Brain (organoid and tissue), 16 donors: ENCODE measurements at places on chromosomes 7 and 10.

DNA sequence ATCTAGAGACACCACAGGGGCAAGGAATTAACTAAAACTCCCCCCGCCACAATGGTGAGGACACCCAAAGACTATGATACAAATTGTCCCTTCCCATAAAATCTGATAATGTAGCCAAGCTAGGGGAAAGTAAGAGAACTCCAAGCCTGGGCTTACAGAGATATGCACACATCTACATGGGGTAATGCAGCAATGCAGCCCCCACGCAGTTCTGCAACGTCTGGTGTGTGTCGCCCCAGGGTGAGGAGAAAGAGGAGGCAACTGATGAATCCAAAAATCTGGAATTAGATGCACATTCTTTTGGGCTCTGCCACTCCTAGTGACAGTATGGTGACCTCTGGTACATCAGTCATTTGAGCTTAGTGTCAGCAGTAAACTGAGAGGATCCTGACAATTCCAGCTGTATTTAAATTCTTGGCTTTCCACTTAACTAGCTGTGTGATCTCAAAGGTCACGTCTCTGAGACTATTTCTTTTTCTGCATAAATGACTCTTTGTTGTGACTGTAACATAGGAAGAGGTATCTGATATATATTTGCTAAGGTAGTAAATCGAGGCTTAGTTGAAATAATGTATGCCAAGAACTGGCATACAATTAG lies 51.5 kb downstream of the PIP4K2A start:
- no peak for DNase-seq

DNA sequence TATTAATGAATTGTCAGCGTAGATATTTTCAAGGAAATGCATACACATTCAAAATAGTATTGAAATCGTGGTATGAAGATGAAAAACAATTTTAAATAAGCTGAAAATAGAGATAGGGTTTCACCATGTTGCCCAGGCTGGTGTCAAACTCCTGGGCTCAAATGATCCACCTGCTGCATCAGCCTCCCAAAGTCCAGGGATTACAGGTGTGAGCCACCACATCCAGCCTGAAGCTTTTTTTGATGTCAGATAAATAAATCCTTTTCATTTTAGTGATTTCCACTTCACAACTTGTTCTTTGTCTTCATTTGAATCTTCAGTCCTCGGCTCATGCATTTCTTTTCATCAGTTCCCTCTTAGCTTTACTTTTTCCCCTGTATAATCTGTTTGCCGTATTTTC lies 4.6 kb downstream of the CDK13 start:
- no peak for DNase-seq

DNA sequence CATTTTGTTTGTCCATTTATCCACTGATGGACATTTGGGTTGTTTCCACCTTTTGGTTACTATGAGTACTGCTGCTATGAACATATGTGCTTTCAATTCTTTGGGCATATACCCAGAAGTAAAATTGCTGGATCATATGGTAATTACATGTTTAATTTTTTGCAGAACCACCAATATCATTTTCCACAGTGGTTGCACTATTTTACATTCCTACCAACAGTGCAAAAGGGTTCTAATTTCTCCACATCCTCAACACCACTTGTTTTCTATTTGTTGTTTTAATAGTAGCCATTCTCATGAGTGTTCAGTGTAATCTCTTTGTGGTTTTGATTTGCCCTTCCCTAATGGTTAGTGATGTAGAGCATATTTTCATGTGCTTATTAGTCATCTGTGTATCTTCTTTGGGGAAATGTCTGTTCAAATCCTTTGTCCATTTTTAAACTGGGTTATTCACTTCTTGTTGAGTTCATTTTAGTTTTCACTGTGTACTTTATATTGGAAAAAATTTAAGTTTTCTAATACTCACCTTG lies 101.9 kb downstream of the HIBADH start:
- DNase-seq: no peak

DNA sequence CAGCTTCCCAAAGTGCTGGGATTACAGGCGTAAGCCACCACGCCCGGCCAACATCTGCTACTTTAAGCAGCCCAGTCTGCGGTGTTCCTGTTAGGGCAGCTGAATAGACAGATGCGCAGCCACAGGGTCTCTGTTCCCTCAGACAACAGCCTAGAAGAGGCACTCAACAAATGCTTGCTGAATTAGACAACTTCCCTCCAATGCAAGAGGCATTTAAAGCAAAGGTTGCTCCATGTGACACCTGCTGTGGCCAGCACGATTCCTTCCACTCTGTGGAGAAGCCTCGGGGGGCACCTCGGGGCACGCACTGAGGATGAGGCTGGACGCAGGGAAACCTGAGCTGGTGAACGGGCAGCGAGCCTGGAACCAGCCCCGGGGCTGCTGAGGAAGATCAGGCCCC lies 237.8 kb downstream of the MAD1L1 start:
- DNase-seq: no peak

DNA sequence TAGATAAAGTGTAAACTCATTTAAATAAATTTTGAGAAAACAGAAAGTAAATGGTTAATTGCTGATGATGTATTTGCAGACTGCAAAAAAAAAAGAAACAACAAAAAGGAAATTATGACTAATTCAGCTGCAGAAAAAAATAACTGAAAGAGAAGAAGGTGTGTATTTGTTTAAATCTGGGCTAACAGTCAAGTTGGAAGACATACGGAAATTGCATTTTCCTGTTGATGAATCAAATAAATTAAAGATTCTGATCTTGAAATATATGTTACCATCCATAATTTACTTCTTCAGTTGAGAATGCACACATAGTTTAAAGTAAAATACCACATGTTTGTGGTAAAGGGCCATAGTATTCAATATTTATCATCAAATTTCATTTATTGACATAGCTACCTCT lies 19.3 kb upstream of the ING3 start:
- no peak for DNase-seq

GRCh38 chr10:86301971-86302370 lies 64.6 kb downstream of the GRID1 start:
- DNase-seq: no peak

GRCh38 chr10:132807621-132808049 lies 21.7 kb upstream of the NKX6-2 start:
- no peak for DNase-seq

DNA sequence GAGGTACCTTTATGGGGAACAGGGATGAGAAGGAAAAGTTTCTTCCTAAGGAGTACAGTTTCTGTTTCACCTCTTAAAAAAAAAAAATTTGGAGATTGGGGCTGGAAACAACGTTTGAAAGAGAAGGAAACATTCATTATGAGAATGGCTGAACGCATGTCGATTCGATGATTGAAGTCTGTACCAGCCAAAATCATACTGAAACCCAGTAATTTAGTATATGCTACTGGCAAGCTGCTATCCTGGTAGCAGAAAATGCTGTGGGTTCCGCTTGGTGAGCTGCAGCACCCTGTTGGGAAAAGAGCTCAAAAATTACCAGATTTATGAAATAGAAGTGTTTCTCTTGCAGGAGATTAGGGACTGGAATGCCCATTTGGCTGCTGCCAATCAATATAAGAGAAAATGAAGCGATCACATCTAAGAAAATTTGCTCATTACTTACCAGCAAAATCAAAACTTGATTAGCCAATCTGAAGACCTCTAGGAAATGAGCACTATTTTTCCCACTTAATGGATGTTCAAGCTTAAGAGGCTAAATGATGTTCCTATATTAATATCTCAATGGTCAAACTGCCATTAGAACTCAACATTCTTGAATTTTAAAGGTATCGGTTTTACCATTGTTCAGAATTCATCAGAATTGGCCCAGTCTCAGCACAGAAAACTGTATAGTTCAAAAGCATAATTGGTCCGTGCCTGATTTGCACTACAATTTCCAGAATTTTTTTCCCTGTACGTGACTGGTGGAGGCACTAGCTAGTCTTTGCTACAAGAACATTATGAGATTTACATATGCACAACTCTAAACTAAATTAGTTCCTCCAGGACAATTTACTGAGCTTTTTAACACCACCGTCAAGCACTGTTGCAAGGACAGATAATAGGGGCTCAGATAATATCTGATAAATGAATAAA lies 1.2 kb upstream of the ITGB1 start:
- peak; percentile 24 for DNase-seq

DNA sequence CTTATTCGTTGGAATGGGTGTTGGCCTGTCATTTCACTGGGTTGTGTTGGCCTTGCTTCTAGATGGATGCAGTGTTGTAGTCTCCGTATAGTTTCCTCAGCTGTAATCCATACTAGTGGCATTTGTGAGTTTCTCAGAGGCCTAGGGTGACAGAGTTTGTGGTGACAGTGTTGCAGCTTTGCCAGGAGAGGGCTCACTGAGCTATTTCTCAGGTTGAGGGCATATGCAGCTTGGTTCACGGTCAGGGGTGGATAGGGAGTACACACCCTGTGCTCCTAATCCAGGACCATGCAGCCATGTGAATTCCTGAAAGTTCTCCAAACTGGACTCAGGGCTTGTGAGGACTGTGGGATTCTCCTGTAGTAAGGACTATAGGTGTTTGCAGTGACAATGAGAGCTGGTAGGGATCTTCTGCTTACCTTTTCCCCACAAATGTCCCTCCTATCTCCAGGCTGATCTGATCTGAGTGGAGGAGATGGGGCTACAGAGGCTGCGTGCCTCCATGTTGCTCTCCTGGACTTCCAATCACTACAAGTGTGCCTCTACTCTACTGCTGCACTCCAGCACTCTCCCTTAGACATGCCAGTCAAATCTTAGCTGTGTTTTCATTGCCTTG lies 229.0 kb downstream of the STK31 start:
- DNase-seq: peak; percentile 31

DNA sequence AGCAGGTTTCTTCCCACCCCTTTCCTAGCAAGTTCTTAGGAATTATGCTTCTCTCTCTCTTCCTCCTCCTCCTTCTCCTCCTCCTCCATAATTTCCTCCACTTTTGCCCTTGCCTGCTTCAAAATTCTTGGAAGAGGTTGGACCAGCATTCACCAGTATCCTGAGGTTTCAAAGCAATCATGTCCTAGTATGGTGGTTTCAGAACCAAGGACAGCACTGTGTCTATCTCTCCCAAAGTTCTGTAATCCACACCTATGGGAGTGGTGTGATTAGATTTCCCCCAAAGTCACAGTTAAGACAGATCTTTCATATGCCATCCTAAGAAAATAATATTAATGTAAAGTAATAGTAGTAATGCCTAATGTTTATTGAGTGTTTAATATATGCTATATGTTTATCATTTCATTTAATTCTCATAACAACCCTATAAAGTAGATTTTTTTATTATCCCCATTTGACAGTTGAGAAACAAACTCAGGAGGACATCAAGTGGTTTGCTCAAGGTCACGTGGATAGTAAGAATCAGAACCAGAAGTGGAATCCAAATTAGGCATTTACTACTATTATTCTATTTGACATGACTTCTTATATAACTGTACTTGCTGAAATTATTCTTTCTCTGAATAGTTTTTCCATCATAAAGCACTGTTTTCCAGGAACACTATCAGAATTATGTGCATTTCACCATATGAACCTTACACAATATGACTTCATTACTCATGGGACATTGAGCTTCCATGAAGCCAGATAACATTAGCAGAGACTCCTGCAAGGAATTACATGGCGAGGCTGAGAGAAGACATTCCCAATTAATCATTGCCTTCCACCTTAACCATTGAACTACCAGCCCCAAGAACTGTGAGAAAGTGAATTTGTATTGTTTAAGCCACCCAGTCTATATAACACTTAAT lies 91.4 kb downstream of the IPMK start:
- no peak for DNase-seq

GRCh38 chr10:69730251-69731156 lies 71.2 kb upstream of the COL13A1 start:
- DNase-seq: no peak

DNA sequence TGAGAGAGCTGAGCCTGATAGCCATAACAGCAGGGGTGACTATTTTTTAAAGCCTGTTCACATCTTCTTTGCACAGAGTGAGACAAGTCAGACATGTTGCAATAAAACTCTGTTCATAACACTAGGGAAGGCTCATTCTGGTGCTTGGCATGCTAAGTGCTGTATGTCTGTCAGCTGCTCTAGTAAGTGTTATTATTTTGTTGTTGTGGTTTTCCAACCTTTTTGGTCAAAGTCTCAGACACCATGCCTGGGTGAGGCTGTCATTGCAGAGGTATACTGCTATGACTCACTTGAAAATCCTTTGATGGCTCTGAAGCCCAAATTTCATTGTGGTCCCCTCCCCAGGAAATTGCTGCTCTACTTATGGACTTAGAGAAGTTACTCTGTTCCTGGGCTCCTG lies 129.7 kb downstream of the ADRA2A start:
- no peak for DNase-seq

GRCh38 chr7:65967361-65968155 lies 14.5 kb downstream of the GUSB start:
- no peak for DNase-seq

DNA sequence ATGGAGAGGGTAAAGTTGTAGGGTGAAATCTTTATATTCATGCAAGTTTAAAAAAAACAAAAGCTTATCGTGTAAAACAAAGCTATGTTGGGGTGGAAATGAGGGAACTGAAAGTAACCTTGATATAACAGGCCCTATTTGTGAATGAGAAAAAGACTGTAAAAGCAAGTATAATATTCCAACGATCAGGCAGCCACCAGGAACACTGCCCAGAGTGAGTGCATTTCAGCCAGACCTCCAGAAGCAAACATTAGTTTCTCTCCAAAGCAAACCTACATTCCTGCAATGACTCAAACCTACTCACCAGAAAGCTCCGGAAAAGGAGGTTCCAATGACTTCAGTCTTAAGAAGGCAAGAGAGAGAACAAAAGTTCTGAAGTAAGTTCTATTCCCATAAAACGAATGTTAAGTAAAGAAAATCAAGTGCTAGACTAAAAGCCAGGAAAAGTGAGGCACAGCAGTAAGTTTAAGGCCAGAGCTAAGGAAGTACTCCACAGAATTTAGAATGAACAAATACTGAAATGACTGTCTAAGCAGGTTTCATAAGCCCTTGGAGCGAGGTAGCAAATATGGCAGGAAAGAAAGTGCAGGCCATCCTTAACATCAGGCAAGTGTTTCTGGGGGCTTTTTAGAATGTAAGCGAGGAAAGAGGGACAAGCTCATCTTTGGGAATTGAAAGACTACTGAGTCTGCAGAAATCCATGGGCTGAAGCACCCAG lies 493.1 kb downstream of the XPNPEP1 start:
- DNase-seq: no peak

GRCh38 chr10:3926258-3926657 lies 141.2 kb upstream of the KLF6 start:
- DNase-seq: no peak

DNA sequence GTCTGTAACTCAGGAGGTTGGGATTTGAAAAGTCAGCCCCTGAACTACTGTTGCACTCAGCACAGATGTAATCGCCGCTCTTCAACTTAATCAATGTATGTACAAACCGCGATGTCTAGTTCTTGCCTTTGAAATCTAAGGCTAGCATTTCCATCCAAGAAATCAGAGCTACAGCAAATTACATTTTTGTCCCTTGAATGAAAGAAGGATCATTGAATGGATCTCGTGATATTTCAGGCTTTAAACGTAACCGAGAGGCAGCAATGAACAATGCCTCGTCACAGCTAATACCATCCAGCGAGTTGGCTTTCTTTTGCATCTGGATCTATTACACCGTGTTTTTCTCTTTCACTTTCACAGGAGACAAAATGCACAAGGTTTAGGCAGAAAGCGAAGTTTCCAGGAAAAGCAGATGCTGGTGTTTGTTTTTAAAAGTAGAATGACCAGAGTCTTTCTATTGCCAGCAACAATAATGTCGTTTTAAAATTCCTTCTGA lies 5.5 kb downstream of the SKIDA1 start:
- DNase-seq: peak; percentile 53

- no peak for DNase-seq
Observed at GRCh38 chr10:12500381-12501303, 151.3 kb downstream of the CAMK1D start.

- no peak for DNase-seq
Observed at GRCh38 chr7:157973971-157974677, 613.5 kb downstream of the PTPRN2 start.

- DNase-seq: peak; percentile 70
Observed at GRCh38 chr7:118104812-118105441, 79.0 kb upstream of the LSM8 start.

GRCh38 chr10:62000726-62001125 lies 99.2 kb downstream of the ARID5B start:
- DNase-seq: no peak
